ENCODE measurements at places on chromosomes 3 and 15.

GRCh38 chr15:95840855-95841254 lies 489.6 kb upstream of the NR2F2 start:
- no peak for DNase-seq

GRCh38 chr3:52090933-52091468 lies 34.6 kb upstream of the DUSP7 start:
- no peak for DNase-seq

DNA sequence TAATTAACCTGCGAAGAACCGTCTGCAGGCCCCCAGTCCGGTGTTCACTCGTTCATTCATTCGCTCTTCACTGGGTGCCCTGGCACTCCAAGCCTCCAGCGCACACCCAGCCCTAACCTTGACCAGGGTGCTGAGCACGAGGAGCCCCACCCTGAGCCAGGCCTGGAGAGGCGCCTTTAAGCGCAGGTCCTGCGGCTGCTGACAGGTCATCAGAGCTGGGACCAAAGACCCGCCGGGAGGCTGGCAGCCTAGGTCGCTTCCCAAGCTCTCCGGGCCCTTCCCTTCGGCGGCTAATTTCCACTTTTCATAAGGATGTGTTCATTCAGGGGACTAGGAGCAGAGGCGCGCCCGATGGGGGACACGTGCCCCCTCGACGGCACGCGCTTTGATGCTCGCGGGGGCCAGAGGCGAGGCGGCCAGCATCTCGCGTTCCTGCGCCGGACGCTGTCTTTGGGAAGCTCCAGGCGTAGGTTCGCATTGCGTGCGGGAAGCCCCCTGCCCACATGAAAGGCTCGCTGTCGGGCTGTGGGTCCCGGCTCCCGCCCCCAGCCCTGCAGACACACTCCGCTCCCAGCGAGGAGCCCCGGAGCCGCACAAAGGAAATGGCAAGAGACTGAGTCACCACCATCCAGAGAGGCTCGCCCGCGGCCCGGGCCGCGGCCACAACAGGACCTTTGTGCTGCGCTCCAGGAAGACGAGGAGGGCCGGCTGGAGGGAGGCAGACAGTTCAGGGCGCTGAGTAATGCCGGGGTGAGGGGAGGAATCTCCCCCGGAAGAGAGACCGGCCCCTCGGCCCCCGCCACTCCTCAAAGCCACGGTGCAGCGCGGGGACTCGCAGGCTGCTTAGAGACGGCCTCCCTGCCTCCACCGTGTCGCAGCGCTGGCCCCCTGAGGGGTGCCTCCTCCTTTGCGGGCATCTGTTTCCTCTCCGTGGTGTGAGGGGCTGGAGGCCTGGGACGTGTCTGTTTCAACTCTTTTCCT lies 266.4 kb upstream of the HES1 start:
- DNase-seq = no peak

GRCh38 chr15:34055868-34056595 lies 17.0 kb upstream of the AVEN start:
- no peak for DNase-seq

DNA sequence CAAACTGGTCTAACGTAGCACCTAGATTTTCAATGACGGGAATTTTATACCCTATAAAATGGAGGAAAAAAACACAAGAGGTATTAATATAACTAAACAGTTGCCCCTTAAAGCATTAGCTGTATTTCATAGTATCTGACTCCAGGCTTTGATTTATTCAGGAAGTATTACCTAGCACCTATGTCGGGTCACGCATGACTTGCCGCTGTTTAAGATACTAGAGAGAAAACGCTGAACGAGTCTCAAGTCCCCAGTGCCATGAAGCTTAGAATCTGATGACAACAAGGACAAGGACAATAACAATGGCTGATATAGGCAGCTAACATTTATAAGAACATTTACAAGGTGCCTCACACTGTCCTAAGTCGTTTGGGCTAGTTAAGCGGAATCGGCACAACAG lies 1.9 kb downstream of the SNRPA1 start:
- DNase-seq = no peak

DNA sequence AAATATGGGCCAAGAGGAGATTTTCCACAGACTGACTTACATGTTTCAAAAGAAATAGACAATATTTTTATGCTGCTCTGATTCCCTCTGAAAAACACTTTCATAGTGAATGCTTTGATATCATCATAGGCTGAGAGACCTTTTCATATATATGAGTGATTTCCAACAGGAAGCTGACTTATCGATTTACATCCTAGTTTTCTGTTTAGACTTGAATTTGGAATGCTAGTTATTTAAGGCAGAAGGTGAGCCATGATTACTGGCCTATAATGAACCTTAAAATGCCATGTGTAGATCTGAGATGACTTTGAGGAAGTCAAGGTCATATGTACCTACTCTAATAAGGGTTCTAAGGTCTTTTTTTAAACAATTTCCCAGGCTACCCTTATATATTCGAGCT lies 1126.1 kb downstream of the ROBO1 start:
- DNase-seq = no peak

- DNase-seq = no peak
Measured at GRCh38 chr3:116464276-116464798, 19.1 kb upstream of the LSAMP start.

DNA sequence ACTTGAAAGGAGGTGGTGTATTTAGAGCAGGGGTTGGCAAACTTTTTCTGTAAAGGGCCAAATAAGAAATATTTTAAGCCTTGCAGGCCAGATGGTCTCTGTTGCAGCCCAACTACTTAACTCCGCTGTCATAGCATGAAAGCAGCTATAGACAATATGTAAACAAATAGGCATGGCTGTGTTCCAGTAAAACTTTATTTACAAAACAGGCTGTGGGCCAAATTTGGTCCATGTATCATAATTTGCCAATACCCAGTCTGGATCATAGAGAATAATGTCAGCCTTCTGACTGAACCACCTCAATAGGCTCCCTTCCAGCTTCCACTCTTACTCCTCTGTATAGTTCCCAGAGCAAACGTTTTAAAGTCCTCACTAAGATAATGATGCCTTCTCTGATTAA lies 638.8 kb upstream of the CFAP20DC start:
- no peak for DNase-seq

- no peak for DNase-seq
Measured at GRCh38 chr3:194165271-194166018, 29.5 kb downstream of the HES1 start.

- DNase-seq = no peak
Measured at GRCh38 chr15:48833526-48834239, 22.8 kb upstream of the CEP152 start.

- DNase-seq = no peak
Measured at GRCh38 chr3:99388780-99389179, 249.6 kb upstream of the COL8A1 start.

DNA sequence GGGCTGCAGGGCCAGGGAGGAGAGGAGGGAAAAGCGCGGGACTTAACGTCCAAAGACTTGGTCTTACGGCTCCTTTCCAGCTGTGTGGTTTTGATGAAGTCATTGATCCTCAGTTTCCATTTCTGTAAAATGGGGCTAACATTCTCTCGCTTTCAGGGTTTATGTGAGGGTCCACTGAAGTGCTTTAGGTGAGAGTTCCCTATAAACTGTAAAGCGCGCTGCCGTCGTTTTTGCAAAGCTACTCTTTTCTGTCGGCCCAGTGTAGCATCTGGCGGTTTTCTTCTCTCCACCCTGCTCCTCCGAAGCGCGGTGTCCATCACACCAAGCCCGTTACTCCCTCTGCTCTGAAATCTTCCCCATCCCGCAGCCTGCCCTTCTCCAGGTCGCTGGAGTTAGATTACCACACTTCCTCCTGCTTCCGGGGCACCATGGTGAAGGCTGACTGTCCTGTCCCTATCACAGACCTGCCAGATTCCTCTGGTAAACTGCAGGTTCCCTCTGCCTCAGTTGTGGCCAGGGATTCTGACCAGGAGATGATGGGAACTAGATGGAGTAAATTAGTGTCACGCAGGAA lies 702 bp upstream of the DNAJC17 start:
- DNase-seq = no peak

DNA sequence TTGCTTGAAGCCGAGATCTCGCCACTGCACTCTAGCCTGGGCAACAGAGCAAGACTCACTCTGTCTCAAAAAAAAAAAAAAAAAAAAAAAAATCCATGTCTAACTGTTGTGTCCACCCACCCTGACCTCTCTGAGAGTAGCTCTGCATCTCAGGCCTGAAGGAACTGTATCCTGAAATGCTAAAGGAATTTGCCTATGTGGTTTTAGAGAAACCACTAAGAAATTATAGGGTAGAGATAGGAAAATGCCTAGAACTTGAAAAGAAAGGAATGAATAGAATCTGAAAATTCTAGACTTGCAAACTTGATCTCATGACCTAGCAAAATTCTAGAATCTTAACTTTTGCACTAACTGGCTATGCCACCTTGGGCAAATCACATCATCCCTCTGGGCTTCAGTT lies 217.5 kb upstream of the ROPN1 start:
- no peak for DNase-seq

GRCh38 chr3:18919158-18919557 lies 229.2 kb upstream of the KCNH8 start:
- no peak for DNase-seq

- DNase-seq = no peak
Measured at GRCh38 chr3:72473156-72473555, 375.1 kb downstream of the SHQ1 start.

- DNase-seq = no peak
Measured at GRCh38 chr15:72800833-72801481, 17.4 kb upstream of the ADPGK start.

- DNase-seq = no peak
Measured at GRCh38 chr3:6074952-6075351, 786.0 kb upstream of the GRM7 start.

- no peak for DNase-seq
Measured at GRCh38 chr3:32113566-32113965, 7.1 kb downstream of the GPD1L start.

GRCh38 chr15:95196176-95196915 lies 965.0 kb downstream of the MCTP2 start:
- no peak for DNase-seq

GRCh38 chr3:46895761-46896160 lies 18.2 kb downstream of the PTH1R start:
- DNase-seq = no peak

DNA sequence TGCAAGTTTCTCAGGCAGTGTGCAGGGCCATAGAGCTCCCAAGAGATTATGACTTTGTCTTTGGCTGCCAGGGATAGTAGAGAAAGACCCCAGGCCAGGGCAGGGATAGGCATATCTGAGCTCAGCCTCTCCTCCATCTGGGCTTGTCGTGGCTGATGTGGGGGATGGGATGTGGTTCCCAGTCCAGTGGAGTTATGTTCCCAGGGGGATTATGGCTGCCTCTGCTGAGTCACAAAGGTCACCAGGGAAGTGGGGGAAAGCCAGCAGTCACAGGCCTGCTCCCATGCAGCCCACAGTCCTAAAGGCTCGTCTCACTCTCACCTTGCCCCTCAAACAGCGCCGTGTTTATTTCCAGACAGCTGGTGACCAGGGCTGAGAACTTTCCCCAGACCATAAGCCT lies 354.9 kb downstream of the SI start:
- DNase-seq = no peak

DNA sequence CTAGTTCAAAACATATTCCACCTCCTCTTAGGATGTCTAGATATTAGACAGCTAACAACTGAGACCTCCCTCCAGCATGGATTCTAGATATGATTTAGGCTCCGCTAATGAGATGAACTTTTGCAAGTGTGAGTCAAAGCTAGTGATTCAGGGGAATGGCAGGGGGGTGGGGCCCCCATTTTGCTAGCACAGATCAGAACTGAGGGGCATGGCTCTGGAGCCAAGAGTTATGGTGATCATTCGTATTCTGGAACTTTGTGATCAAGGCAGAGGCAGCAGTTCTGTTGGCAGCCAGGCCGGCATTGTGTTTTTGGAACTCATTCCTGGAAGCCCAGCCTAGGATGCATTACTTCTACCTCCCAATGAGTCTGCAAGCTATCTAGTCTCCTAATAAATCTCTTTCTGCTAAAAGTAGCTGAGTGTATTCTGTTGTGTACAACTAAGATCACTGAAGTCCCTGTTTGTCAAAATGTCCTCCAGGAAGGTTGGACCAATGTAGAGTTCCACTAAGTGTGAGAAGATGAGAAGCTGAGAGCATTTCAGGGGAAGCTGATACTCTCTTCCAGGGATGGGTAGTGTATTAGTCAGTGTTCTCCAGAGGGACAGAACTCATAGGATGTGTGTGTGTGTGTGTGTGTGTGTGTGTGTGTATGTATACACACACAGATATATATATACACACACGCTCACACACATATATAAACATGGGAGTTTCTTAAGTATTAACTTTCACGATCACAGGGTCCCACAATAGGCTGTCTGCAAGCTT lies 312.7 kb downstream of the TLE3 start:
- DNase-seq = no peak

DNA sequence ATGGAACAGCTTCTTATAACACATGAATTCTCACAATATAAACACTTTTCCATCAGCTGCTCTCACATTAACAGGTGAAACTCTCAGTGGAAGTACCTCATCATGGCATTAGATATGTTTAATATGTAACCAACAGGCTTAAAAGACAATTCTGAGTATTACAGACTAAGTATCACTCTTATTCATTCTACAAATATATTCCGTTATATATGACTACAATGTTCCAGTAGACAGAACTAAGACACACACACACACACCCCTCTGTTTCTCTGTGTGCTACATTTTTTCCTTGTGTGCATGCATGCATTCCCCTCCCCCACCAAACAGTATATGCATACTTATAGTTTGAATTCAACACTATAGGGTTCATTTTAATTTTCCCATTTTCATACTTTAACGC lies 32.4 kb downstream of the MRPL3 start:
- DNase-seq = no peak

- DNase-seq = no peak
Measured at GRCh38 chr3:36750737-36751136, 13.6 kb downstream of the DCLK3 start.

- peak; percentile 36 for DNase-seq
Measured at GRCh38 chr3:30112902-30113484, 493.4 kb upstream of the TGFBR2 start.
